ENCODE measurements at places on chromosomes 2 and 18.

DNA sequence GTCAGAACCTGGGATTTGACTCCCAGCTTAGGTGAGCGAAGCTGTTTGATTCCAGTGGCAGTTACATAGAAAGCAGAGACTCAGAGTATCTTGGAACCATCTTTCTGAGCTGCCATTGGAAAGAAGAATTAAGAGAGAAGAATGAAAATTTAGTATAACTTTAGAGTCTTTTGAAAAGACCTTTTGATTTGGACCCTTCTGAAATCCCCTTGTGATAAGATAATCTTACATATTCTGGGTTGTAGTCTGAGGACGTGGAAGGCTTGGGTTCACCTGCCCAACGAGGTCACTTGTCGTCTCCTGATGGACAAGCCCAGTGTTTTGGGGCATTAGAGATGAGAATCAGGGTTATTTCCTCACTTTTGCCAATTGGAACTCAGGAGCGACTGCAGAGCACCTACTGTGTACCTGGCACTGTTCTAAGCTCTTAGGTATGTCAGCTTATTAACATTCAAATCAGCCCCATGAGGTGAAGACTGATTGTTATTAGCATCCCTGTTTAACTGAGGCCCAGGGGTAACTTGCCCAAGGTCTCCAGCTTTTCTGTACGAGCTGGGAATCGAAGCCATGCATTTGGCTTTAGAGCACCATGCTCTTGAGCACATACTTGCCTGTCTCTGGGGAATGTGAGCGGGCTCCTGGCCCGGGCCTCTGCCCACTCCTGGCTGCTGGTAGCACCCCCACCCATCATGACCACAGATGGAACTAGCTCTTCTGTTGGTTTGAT is 2.9 kb downstream of the HK2 start:
- no peak for DNase-seq

- DNase-seq = no peak
These were observed 64.9 kb upstream of the CAPN13 start for GRCh38 chr2:30871980-30872789.

GRCh38 chr2:181780657-181781056 is 100.3 kb upstream of the NEUROD1 start:
- DNase-seq = no peak

DNA sequence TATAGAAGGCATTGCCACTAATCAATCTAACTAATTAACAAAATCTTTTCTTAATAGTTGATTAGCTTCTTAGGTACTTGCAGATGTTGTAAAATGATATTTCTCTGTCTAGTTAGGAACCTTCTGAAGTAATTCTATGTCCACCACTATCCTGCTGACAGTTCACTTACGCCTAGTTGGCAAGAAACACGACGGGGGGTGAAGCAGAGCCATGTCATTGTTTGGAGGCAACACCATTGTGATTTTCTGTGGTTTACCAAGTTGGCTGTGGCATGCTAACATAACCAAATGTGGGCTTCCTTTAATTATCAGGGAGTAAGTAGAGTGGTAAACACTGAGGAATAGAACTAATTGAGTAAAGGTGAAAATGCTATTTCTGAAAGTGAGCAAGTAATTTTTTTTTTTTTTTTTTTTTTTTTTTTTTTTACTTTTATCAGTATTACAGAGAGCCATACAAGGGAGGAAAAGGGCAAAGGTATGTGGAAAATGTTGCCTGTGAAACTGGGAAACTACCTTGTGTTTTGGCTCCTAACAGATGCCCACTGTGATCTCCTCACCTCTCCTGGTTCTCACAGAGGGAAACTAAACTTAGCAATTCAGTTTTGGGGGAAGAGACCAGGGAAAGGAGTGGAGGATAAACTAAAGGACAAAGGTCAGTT is 126.8 kb downstream of the MEIS1 start:
- DNase-seq = no peak

GRCh38 chr2:233033672-233034071 is 1.2 kb downstream of the NEU2 start:
- DNase-seq = no peak

GRCh38 chr2:174959787-174960186 is 45.4 kb downstream of the CHN1 start:
- peak; percentile 11 for DNase-seq

DNA sequence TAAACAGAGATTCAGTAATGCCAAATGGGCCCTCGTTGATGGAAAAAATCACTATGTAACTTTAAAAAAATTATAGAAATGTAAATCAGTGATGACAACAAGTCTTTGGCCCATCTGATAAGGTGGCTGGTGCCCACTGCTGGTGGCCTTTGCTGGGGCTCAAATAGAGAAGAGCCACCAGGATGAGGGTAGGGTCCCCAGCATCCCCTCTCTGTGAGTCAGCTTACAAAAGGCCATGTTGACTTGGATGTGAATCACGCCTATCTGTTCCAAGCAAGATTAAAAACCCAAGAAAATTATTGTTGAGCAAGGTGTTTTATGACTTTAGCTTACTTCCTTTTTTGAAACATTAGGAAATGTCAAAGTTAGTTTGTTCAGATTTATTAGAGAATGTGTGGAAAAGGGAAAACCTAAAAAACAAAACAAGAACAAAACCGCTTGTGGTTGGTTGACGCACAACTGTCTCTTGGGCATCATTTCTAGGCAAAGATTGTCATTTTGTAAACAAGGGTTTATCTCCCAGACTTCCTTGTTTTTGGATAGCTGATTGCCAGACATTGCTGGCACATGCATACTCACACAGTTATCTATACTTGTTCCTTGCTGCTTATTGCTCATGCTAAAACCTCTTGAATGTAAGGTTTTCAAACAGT is 53.7 kb upstream of the ZNF396 start:
- DNase-seq = no peak

Measured in fibroblast of skin of back (primary cell).